ENCODE measurements at places on chromosomes 1 and 21.
A peak's percentile ranks its signal among the peaks of the same experiment; 100 is the strongest.

- DNase-seq: no peak
Observed at GRCh38 chr1:24717887-24718650, 27.2 kb upstream of the CLIC4 start.

GRCh38 chr1:236608930-236609726 is 4.8 kb upstream of the HEATR1 start:
- DNase-seq: peak; percentile 49

DNA sequence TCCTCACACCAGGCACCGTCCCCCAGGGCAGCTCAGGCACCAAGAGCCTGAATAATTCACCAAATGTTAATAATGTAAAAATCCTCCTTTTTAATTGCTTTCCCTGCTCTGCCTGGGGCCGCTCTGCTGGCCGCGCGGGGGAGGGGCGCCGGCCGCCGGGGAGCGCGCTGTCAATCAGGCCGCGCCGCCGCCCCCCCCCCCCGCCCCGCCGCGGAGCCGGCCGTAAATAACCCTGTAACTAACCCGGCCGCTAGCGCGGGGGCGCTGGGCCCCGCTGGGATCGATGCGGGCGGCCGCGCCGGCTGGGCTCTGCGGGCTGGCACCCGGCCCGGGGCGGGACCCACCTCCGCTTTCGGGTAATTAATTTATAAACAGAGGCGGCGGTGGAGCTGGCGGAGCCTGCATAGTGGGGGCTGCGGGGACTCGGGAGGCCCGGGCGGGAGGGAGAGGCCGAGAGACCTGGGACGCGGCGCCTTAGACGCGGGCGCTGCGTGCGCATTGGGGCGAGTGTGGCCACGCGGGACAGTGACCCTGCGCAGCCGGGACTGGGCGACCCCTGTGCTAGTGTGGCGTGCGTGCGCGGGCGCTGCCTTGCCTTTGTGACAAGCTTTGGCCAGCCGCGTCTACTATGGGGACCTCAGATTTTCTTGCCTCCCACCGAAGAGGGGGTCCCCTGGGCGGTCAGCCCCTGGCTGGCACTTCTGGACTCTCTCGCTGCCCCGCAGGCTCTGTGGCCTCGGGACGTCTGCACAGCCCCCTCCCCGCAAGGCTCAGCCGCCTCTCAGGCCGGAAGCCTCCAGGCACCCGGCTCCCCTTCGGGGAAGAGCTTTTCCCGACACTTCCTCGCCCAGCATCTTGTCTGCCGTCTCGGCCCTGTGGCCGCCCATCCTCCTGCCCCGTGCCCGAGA is 16.6 kb downstream of the SAMD11 start:
- DNase-seq: peak; percentile 86

GRCh38 chr1:116359060-116359830 is 13.8 kb upstream of the ATP1A1 start:
- peak; percentile 31 for DNase-seq

GRCh38 chr1:220887202-220887519 is 7.9 kb downstream of the HLX start:
- no peak for DNase-seq

- no peak for DNase-seq
Observed at GRCh38 chr1:246213036-246213435, 294.0 kb downstream of the SMYD3 start.

GRCh38 chr1:167428395-167428794 is 89.9 kb downstream of the CD247 start:
- DNase-seq: no peak

DNA sequence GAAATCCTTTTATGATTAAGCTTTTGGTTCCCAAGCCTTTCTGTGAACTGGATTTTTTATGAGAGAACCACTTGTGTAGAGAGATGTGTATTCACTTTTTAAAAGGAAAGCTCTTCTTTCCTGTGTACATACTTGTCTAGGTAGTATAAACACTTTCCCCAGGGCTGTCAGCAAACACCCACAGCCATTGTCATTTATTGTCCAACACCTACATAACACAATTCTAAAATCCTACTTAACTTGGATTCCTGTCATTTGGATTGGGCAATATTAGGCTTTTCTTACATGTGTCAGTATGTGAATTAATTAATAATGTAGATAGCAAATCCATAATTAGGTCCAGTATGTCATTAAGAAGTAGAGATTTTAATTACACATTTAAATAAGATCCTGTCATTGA is 12.3 kb downstream of the DDX20 start:
- no peak for DNase-seq

DNA sequence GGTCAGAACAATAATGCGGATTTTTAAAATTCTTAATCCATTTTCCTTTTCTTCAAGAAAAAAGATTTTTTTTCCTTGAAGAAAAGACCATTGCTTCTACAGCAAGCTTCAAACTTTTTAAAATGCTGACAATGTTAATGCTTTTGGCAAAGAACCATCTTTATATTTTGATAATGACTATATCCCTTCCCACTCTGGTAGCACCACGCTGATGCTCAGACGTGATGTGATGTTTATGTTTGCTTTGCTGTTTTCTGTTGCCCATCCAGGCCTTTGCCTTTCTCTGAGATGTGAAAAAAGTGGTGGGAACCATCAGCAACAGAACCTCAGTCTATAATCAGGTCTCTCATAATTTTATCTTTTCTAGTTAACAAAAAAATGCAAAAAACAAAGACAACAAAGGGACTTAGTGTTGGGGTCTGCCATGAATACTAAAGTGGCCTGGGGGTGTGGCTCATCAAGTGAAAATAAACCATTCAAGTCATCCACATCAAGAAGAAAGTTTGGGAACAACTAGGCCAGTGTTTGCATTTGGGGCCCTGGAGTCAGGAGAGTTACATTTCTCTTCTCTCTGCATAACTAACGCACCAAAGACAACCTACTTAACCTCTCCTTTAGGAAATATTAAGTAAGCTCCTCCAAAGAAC is 244.6 kb upstream of the DMRTA2 start:
- DNase-seq: no peak

DNA sequence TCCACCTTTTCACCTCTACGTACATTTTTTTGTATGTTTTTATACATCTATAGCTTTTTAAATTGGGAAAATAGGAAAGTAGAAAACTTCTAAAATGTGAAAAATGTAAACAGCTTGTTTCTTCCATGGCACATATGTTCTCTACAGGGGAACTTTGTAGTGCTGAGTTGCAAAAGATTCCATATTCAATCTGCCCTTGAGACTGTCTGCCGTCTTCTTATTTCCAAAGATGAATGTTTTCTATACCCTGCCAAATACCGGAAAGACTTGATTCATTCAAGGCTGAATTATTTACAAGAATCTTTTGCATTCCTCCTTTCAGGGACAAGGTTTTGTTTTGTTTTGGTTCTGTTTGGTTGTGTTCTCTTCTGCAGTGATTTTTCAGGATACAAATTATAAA is 1334.5 kb upstream of the ADGRL4 start:
- DNase-seq: no peak

DNA sequence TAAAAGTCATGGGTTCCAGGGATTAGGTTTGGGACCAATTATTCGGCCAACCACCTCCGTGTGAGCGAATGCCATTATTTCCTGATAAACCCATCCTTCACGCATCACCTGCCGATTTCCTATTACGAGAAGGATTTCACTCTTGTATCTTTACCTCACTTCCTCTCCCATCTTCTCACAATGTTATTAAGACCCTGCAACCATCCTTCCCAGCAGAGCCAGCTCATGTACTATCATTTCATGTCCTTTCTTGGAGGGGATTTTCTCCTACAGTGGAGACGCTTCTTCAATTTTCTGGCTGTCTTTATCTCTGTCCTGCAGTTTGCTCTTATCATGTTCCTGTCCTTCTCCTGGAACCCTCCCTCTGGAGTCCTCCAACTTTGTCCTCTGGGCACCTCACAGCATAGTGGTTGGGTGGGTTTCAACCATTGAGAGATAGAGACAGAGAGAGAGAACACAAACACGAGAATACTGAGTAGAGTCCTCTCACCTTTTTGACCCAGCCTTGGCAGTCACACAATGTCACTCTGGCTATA is 192.2 kb downstream of the DYRK1A start:
- no peak for DNase-seq

DNA sequence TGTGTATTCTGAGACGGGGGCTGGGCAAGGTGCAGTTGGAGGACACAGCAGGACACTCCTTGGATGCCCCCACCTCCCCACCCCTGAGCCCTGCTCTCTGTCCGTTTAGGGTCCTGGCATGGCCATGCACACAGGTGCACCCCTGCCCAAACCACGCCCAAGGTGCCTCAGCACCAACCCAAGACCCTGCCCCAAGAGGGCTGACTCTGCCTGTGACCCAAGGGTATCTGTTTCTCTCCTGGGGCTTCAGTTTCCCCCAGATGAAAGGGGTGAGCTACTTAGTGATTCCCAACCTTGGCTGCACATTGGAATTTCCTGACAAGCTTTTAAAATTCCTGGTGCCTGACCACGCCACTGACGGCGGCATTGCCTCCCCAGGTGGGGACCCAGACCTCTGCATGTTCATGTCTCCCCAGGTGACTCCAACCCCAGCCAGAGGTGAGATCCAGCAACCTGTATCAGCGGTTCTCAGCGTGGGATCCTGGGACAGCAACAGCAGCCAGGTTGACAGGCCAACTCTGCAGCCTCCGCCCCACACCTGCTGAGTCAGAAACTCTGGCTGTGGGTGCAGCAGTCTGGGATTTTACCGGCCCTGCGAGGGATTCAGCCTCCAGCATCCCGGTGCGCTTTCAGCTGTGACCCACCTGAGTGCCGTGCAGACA is 483.4 kb downstream of the NPHP4 start:
- no peak for DNase-seq

DNA sequence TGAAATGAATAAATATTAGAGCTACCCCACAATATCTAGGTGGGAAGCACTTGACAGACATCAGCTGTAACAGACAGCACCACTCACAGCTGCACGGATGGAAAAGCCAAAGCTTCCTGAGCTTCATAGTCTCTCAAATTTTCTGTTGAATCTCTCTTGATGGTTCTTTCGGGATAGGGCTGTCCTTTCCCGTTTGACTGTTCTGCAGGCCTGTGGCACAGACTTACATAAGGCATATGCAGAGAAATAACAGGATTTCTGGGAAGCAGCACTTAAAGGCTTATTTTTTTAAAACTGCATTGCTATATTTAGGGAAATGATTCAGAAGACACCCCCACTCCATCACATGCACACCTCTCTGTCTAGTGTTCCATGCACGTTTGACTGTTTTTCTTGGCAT is 77.5 kb downstream of the ZNF648 start:
- DNase-seq: no peak

DNA sequence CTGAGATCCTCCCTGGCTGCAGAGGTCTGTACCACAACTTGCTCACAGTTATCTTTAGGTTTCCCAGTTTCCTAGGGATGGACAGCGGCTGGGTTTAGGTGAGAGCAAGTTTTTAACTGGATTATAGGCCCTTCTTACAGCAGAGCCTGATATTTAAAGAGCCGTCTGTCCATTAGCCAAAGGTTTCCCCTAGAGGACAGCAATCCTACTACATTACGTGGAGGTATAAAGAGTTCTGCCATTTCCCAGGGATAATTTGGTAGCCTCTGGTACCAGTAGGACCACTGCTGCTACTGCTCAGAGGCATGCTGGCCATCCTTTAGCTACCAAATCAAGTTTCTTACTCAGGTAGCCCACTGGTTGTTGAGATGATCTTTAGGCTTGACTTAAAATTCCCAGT is 21.9 kb upstream of the FCGR2A start:
- no peak for DNase-seq

- no peak for DNase-seq
Observed at GRCh38 chr1:156840898-156841279, 18.0 kb downstream of the INSRR start.

- DNase-seq: no peak
Observed at GRCh38 chr1:17531682-17532487, 7.6 kb upstream of the ARHGEF10L start.

DNA sequence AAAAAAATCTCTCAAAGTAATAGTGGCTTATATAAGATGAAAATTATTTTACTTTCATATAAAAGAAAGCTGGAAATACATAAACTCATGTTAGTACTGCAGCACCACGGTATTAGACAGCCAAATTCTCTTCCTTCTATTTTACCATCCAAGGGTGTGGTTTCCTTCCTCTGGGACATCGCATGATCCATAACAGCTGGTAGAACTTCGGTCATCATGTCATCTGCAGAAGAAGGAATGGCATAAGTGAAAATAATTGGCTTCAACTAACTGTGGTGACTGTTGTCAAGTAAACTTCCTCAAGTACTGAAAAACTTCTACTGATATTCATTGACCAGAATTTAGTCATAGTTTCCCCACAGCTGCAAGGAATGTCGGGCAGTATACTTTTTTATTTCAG is 28.3 kb upstream of the IFI44L start:
- DNase-seq: no peak

DNA sequence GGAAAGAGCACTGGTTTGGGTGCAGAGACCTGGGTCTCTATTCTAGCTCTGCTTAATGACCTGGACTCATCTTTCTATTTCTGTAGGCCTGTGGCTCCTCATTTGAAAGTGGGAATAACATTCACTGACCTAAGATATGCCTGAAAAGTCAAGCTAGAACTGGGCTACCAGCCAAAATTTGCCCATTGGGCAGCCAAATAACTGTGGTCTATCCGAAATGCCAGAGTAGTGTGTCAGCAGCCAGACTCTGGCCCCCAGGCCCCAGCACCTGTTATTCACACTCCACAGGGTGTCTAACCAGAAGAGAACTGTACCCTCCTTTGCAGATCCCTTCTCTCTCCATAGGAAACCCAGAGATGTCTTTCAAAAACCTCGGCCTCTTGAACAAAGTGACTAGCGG is 12.6 kb downstream of the DAB1 start:
- DNase-seq: peak; percentile 50

DNA sequence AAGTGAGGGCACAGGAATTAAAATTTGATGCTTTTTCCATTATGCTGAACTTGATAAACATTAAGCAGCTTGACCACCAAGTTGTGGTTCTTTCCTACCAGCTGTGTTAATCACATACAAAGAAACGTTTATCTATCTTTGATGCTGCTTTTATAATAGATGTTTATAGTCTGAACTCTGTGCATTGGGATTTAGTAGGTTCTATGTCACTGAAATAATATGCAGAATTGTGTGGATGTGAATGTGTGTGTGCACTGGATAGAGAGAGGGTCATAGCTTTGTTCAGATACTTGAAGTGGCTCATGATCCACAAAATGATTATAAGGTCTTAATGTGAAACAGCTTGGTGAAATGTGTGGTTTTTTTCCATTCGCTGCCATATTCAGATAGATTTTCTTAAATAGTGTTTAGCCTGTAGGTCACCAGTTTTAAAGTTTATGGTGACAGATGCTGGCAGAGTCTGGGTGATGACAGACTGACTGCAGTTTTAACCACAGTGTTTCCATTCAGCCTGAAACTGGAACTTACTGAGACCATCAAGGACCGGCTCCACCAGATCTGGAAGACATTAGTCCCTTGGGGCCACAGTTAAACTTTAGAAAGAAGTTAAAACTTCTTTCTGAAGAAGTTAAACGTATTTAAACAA is 10.2 kb downstream of the DDI2 start:
- peak; percentile 57 for DNase-seq

DNA sequence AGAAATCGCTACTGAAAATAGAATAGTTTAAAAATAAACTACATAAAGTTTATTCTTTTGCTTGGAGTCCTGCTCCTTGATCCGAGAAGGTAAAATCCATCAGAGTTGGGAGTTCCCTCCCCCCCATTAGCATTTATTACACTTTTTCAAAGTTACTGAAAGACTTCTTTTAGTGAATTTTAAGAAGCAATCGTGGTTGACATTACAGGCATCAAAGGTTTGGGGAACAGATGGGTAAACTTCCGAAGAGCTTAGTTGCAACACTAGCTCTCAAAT is 31.0 kb upstream of the NFIA start:
- no peak for DNase-seq

GRCh38 chr1:114025609-114026401 is 46.5 kb downstream of the OLFML3 start:
- peak; percentile 64 for DNase-seq
